ENCODE measurements at places on chromosomes 3 and 15.

- DNase-seq = no peak
These were observed 16.5 kb downstream of the ARPP19 start for GRCh38 chr15:52552303-52552702.

DNA sequence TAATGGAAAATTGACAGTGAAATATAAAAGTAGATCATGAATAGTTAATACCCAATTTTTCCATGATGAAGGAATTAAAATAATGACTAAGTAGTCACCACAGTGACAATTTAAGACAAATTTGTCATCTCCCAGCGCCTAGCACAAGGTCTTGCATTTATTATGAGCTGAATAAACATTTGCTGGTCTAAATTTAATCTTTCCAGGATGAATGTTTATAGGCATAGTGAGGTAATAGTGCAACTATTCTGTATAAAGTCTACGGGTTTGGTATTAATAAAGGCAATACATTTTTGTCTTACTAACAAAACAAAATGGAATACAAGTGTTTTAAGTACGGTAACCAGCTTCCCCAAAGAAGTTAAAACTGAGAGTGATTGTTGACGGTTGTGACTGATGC is 209.3 kb downstream of the CD47 start:
- DNase-seq = no peak

DNA sequence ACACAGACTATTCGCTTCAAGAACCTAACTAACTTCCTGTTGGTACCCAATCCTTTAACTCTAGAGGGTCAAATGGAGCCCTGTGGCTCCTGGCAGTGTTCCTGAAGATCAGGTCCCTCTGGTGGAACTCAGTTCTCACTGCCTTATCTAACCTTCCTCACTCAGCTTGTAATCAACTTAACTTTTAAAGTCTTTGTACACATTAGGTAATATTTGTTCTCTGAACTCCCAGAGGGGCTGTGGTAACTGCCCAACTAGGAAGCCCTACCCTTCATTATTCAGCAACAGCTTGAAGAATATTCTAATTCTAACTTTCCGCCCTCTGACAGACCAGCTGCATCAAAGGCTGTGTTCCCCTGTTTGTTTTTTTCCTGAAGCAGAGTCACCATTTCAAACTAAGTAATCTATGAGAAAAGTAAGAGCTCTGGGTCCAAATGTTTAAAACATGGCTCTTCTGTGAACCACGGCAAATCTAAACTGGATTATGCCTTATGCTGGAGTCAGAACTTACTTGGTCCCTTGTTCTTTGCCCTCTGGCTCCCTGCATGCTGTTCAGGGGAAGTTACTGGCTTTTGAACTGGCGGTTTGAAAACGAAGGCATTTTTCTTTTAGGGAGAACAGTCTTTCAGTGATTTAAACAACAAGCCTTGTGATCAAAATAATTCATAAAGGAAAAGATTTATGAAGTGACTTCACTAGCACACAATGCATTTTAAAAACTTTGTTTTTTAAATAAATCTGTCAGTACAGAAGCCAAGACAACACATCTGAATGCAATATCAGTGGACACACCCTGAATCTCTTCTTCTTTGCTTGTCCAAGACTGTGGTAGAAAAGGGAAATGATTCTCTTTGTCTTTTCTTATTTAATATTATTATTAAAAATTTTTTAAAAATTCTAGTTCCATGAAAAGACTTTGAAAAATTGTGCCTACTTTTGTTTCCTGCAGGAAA is 365.6 kb downstream of the TIGIT start:
- no peak for DNase-seq

- DNase-seq = no peak
These were observed 96.7 kb downstream of the ATP10A start for GRCh38 chr15:25766417-25766816.

DNA sequence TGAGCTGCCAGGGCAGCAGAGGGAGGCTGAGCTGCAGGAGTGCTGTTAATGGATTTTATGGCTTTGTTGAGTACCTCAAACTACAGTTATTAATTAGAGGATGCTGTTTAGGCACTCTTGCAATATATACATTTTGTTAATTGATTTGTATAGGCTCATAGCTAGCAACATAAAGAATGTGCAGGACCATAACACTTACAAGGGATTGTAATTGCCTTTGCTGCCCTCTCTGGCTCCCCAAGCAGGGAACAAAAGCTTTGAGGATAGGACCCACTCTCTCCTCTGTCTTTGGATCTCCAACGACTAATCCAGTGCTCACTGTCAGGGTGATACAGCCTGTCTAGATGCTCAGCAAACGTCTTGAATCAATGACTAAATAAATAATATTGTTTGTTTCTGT is 1.2 kb upstream of the CLSTN2 start:
- no peak for DNase-seq

DNA sequence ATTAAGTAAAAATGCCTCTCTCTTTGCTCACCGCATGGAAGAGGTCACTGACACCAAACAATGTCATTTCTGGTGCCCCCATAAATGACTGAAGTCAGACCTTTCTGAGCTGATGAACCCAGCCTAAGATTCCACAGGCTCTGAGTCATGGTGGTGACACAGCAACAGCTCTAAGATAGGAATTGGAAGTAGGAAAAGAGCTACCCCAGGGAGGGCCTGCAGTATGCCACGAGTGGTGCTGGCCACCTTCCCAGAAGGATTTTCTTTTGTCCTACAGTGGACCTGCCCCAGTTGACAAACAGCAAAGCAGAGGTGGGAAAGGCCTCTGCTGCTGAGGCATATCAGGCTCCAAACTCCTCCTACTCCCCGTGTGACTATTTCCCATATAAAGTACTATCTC is 208.1 kb downstream of the MINAR1 start:
- DNase-seq = no peak

DNA sequence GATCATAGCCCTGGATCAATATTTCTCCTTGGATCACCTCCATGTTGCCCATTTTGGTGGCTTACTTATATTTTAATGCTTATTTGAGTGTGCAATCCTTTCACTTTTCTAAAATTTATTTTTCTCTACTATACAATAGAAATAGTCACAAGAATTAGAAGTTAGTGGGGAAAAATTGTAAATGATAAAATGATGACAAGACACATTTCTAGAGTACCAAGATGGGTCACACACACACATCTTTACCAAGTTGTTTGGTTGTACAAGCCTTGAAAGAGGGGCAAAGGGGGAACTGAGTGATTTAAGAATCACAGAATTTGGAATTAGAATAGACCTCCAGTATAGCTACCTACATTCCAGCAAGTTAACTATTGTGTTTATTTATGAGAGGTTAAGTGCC is 545.8 kb downstream of the RBMS3 start:
- DNase-seq = no peak

GRCh38 chr3:107220538-107220937 is 156.7 kb upstream of the CCDC54 start:
- DNase-seq = no peak

DNA sequence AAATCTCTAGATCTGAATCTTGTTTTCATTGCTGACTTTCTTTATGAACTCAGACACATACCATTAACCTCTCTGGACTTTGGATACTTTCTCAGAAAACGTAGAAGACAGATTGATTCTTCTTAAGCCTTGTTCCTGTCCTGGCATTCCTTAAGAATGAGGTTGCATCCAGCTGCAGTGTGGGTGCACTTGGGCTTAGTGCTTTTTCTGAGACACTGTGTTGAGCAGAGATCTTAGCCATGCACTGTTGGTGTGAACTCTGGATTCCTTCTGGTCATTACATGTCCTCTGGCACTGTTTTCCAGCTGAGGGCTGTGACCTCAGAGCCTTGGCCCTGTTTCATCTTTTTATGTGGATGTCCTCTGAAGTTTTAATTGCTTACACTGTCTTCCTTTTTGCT is 428.3 kb downstream of the CNTN4 start:
- no peak for DNase-seq

DNA sequence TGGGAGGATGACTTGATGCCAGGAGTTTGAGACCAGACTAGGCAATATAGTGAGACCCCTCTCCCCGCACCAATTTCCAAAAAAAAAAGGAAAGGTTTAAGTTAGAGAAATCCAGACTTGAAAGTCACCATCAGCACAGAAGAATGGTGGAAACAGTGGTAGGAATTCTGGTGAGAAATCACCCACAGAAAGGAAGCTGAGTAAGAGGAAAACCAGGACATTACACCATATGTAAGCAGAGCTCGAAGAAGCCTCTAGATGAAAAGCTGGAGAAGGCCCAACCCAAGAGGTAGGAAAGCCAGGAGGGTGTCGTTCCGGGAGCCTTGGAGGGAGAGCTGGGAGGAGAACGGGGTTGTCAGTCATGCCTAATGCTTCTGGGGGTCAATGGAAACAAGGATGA is 40.5 kb downstream of the RASGRP1 start:
- DNase-seq = no peak

DNA sequence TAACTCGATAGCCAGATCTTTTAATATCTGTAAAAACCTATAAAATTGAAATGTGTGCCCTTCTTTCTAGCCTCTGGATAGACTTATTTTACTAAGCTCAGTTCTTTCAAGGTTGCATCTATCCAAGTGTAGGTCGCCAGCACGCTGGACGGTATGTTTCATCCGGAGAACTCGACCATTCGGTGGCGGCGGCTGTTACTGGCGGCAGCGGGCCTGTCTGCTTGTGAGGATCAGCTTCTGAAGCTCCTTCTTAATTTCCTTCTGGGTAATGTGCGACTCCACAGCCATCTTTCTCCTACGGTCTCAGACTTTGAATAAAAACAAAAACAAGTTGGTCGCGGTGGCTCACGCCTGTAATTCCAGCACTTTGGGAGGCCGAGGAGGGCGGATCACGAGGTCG is 4.1 kb downstream of the PP2D1 start:
- no peak for DNase-seq

- no peak for DNase-seq
These were observed 26.6 kb downstream of the NEK11 start for GRCh38 chr3:131053043-131053859.

- DNase-seq = no peak
These were observed 85.9 kb downstream of the NCEH1 start for GRCh38 chr3:172624999-172625398.

GRCh38 chr3:24185738-24186384 is 240.8 kb downstream of the NR1D2 start:
- DNase-seq = peak; percentile 8

- DNase-seq = no peak
These were observed 477.6 kb upstream of the KCNMB2 start for GRCh38 chr3:178058629-178059028.

GRCh38 chr3:173889596-173889995 is 492.1 kb downstream of the NLGN1 start:
- DNase-seq = no peak

DNA sequence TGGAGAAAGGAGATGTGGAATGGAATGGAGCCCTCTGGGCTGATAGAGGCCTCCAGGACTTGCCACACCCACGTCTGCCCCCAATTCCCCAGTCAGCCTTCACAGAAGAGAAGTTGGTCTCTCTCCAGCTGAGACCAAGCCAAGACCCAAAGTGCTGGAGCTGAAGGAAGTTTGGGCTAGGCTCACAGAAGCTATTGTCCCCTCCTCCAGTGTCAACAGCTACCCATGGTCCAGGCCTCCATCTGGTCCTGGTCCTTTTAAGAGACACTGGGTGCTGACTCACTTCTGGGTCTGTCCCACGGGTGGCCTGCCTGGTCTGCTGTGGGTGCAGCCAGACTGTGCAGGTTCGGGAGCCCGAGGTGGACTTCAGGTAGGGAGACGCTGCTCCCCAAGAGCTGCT is 179.8 kb downstream of the APBA2 start:
- no peak for DNase-seq

DNA sequence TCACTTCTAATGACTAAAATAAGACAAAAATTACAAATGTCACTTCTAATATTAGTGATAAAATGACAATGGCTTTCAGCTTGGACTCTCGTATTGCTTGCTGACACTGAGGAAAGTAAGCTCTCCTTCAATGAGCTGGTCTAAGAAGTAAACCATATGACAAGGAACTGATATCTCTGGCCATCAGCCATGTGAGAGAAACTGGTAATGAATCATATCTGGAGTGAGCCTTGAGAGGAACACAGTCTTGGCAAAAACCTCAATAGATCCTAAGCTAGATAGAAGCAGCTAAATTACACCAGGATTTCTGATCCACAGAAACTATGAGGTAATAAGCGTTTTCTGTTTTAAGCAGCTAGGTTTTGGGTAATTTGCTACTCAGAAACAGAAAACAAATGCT is 1575.1 kb downstream of the OTOL1 start:
- no peak for DNase-seq

Measured in stimulated activated CD4-positive, alpha-beta T cell treated with anti-CD3 and anti-CD28 coated beads, Interleukin-4, amount 100 ng/mL, for 1 hour (primary cell).